ENCODE measurements at places on chromosomes 6 and 20.
A peak's percentile ranks its signal among the peaks of the same experiment; 100 is the strongest.

GRCh38 chr6:11270030-11271027, 37.9 kb upstream of the NEDD9 start:
- no peak for DNase-seq

DNA sequence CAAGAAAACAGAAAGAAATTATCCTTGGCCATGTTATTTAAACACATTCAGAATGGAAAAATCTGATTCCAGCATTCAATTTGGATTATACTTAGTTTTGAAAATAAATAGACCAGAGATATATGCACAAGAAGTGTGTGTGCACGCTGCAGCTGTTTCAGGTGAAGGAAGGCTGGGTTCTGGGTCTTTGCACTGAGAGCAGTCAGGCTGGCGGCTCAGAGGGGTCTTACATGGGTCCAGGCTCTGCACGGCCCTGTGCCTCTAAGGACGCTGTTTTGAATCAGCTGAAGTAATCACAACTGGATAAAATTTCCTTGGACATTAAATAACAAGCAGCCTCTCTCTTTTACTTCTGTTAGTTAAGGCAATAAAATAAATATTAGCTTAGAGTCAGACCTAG, 31.8 kb downstream of the GCLC start:
- no peak for DNase-seq

DNA sequence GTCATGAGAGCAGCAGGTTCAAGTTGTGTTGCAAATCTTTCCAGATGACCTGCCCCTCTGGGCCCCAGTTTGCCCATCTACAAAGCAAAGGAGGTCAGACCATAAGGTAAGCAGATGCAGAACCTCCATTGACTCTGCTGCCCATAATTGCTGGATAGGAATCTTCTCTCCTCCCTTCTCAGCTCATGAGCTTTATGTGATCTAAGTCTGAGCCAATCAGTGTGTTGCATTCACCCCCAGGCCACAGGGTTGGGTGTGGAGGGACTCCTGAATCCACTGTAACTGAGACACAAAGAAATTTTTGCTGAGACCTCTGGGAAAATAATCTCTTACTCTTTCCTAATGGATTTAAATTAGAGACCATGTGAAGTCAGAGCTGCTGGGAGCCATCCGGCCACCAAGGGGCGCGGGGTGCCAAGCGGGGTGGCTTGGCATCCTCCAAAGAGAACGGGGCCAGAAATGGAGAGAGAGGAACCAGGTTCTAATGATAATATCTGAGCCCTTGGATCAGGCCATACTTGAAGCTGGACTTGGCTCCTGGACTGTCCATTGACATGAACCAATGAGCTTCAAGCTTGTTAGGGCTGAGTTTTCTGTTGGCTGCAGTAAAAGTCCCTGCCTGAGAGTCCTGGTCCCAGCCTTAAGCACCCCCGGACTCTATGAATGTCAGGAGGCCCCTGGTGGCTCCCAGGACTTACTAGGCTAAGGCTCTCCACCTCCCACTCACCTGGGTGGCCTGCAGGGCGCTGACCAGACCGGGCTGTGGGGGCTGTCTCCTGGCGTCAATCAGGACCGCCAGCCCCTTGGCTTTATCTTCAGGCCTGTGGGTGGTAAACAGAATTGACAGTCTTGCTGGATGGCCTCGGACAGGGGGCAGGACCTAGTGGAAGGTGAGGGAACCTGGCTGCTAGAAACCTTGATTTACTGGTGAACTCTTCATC, 32.8 kb downstream of the KIAA1755 start:
- DNase-seq = no peak

- DNase-seq = no peak
These were observed 178.3 kb downstream of the TMEM242 start for GRCh38 chr6:157144859-157145568.

- DNase-seq = no peak
These were observed 109.4 kb upstream of the KCNG1 start for GRCh38 chr20:51132279-51132678.

DNA sequence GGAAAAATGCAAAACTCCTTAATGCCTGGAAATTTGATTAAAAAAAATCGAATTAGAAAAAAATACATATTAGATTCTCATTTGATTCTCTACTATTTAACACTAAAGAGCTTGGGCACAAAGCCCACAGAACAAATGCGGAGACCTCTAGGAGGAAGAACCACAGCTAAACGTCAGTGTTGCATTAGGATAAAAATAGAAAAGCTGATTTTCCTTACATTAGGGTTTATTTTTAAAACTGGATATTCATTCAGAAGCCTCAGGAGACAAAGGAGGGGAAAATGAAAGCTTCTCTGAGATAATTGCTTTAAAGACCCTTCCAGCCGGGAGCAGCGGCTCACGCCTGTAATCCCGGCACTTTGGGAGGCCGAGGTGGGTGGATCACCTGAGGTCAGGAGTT, 77.3 kb downstream of the ECT2L start:
- DNase-seq = no peak

DNA sequence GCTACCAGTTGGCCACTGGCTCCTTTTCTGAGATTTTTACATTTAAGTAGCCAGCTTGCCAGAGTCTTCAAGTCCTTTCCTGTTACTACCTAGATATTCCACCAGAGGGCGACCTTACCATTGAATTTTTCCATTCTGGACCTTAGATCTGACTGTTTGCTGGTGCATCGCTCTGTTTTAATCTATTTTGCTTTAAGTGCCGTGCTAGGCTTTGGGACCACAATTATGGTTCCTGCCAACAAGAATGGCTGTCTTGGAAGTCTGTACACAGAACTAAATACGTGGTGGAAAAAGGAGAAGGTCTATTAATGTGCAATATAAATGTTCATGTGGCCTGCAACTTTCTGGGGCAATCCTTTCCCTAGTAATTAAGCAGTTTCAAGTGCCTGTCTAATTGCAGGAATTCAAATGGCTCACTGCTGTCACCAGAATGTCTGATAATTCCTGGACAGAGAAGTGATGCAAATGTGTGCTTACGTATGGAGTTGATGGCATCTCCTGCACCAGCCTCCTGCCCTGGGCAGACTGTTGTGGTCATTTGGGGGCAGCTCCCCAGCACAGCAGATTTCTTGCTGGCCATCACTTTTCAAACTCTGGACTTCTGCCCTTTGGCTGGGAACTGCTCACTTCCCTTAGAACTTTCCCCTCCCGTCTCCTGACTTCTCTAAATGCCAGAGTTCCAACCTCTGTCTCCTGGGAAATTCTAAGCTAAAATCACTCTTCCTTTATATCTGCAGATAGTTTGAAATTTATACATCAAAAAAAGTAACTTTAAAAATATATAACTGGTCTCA, 5.6 kb upstream of the HLA-DOA start:
- DNase-seq = peak; percentile 33

GRCh38 chr6:1313767-1314503, 2.0 kb downstream of the FOXQ1 start:
- DNase-seq = no peak

GRCh38 chr6:41757271-41757670, 10.1 kb upstream of the PGC start:
- no peak for DNase-seq

- DNase-seq = no peak
These were observed 164.1 kb downstream of the UTRN start for GRCh38 chr6:144449218-144449617.

DNA sequence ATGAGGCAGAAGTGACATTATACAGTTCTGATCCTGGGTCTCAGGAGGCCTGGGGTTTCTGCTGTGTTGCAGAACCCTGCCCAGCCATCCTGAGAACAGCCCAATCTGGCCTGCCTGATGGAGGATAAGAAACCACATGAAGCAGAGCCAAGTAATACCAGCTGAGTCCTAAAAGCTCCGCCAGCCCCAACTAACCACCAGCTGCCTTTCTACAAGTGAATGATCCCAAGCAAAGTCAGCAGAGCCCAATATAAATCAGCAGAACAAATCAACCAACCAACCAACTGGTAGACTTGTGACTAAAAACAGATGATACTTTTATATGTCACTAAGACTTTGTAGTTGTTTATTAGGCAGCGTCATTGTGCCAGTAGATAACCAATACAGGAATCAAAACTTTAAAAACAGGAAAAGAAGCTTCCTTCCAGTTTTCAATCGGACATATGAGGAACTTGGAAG, 52.1 kb downstream of the SNX5 start:
- no peak for DNase-seq
